ENCODE measurements at places on chromosomes 5 and 9. TPM values are rescaled to one million over a fixed set of nuclear protein-coding genes. Genes with fewer than 3 reads are reported as not detected.

GRCh38 chr9:116951588-116952435, 264.7 kb downstream of the TRIM32 start:
- no peaks in the 10 kb centered on the region for H3K36me3 ChIP-seq
- no peak for DNase-seq
- no peak overlapping the region for H3K27ac ChIP-seq
- no peaks in the 10 kb centered on the region for H3K4me1 ChIP-seq
- H3K4me3 ChIP-seq: no peak overlapping the region

FBLL1 gene
- not detected for total RNA-seq

DNA sequence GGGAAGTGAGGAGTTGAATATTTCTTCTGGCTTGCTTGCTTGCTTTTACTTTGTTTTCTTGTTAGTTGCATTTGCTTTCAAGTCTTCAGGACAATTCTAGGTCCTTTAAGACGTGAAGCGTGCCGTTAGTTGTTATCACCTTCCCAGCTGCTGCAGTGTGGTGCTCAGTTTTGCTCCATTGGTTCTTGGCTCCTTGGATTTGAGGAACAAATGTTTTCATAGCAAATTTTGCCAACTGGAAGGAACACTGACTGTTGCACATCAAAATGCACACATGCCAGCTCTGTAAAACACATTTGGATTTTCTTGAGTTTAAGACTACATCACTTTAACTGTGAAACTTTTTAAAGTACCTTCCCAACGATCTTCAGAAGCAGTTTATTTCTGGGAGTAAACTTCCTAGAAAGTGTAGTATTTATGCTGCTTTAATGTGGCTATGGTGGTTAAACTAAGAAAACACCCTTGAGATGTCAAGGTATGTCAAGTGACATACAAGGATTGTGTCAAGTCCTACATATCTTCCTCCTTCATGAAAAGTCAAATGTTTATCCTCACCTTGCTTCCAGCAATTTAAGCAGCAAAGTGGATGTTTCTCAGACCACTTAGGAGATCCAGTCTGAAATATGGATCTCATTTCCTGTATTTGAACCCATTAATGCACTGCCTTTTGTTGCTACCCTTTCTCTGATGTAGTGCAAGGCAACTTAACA, 24.9 kb downstream of the MOCS2 start:
- H3K27me3 ChIP-seq: no peaks in the 10 kb centered on the region
- no peaks in the 10 kb centered on the region for H3K4me1 ChIP-seq
- H3K4me3 ChIP-seq: no peak overlapping the region
- DNase-seq: no peak
- no peaks in the 10 kb centered on the region for H3K36me3 ChIP-seq
- no peak overlapping the region for H3K27ac ChIP-seq

PRR16 gene
- total RNA-seq: 0.48 TPM

GRCh38 chr5:8633259-8633658, 764.3 kb downstream of the MTRR start:
- H3K27ac ChIP-seq: no peak overlapping the region
- H3K27me3 ChIP-seq: no peaks in the 10 kb centered on the region
- H3K4me1 ChIP-seq: no peaks in the 10 kb centered on the region
- no peak overlapping the region for H3K4me3 ChIP-seq
- no peaks in the 10 kb centered on the region for H3K36me3 ChIP-seq

DNA sequence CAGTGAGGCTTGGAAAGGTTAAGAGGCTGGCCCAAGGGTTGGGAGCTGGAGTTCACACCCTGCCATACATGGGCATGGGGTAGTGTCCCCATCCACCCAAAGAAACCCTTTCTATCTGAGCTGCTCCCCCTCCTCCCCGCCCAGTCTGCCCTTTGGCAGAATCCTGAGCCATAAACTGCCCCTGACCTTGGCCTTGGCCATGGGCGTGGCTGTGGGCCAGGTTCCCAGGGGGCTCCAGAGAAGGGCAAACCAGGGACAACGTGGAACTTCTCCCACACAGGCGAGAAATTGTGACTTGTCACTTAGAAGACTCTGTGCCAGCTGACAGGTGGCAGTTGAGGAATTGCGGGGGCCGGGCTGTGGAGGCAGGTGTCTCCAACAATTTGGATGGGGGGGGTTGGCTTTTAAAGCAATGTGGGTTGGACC, 4.8 kb downstream of the FAM78A start:
- H3K36me3 ChIP-seq: no peaks in the 10 kb centered on the region
- H3K27me3 ChIP-seq: no peaks in the 10 kb centered on the region
- DNase-seq: no peak
- H3K4me3 ChIP-seq: no peak overlapping the region

DNA sequence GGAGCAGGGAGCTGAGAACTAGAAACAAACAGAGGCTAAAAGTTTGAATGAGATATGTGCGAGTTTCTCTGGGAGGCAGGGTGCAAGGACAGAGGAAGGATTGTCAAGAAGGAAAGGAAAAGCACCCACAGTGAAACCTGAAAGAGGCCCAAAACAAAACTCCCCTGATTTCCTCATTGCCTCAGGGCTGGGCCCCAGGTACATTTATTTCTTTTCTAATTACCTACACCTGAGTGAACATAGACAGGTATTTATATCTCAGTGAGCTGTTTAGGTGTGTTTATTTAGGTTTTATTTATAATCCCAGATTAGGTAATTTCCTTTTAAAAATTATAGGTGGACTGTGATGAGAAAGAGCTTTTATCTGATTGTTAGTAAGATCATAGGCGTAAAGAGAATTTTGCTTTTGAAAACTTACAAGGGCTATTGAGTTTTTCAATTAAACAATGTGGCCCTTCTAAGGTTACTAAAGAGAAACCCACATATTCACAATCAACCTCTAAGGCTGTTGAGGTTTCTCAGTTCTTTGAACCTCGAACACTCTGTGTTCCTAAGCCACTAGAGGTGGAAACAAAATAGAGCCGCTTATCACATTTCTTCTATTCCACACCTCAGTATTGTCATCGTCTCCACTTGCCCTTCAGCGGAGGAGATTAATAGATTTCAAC, 344.8 kb downstream of the ZNF608 start:
- H3K27ac ChIP-seq: peak overlapping the region; percentile 70
- peaks cover 8% of the 10 kb centered on the region for H3K4me1 ChIP-seq
- H3K36me3 ChIP-seq: no peaks in the 10 kb centered on the region

- H3K27ac ChIP-seq: no peak overlapping the region
- no peak overlapping the region for H3K4me3 ChIP-seq
- H3K4me1 ChIP-seq: peaks cover 60% of the 10 kb centered on the region
- H3K27me3 ChIP-seq: no peaks in the 10 kb centered on the region
- DNase-seq: no peak
Measured at GRCh38 chr9:36040271-36040925, 3.7 kb downstream of the RECK start.

DNA sequence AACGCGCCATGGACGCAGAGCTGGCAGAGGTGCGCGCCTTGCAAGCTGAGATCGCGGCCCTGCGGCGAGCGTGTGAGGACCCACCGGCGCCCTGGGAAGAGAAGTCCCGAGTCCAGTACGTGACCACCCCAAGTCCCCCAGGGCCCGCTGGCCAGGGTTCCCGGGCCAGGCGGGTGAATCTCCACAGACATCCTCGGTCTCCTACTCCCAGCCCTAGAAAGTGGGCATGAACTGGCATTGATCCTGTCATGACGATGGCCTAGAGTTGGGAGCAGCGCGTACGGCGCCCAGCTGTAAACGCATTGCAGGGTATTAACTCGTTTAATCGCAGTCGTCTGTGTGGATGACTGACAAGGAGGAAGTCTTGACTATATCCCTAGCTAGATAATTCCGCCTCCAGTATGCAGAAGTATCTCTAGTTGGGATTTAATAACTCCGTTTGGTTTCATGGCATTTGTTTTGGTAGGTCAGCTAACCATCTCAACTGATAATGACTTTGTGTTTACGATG, 293 bp downstream of the CENPP start:
- no peak for DNase-seq
- H3K27me3 ChIP-seq: no peaks in the 10 kb centered on the region
- peaks cover 15% of the 10 kb centered on the region for H3K4me1 ChIP-seq
- H3K4me3 ChIP-seq: peak overlapping the region; percentile 73

OBP2A gene
- total RNA-seq: not detected

ACTBL2 gene
- not detected for total RNA-seq

DNA sequence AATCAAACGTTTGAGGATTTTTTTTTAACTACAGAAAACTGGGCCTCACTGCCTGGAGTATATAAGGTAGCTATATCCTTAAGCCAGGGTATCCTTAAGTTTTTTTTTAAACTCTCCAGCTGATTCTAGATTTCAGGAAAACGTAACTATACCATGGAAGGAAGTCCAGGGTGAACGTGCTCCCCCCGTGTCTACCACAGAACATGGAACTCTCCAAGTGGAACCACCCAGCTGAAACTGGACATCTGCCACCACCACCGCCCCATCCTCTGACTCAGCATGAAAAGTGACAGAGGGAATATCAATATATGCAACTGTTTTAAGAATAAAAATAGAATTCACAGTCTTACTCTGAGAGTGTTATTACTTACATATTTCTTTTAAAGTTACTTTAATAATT, 61.3 kb downstream of the DROSHA start:
- H3K27ac ChIP-seq: no peak overlapping the region
- H3K4me1 ChIP-seq: no peaks in the 10 kb centered on the region
- H3K4me3 ChIP-seq: no peak overlapping the region
- peak; percentile 1 for DNase-seq
- H3K27me3 ChIP-seq: no peaks in the 10 kb centered on the region

DNA sequence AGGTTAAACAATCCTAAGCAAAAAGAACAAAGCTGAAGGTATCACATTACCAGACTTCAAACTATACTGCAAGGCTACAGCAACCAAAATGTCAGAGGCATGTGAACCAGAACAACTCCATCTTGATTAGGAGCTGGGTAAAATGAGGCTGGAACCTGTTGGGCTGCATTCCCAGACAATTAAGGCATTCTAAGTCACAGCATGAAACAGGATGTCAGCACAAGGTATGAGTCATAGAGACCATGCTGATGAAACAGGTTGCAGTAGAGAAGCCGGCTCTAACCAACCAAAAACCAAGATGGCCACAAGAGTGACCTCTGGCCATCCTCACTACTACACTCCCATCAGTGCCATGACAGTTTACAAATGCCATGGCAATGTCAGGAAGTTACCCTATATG, 252.0 kb downstream of the RASEF start:
- no peaks in the 10 kb centered on the region for H3K36me3 ChIP-seq
- H3K4me1 ChIP-seq: no peaks in the 10 kb centered on the region
- no peaks in the 10 kb centered on the region for H3K27me3 ChIP-seq
- DNase-seq: no peak
- no peak overlapping the region for H3K4me3 ChIP-seq
- H3K27ac ChIP-seq: no peak overlapping the region

- H3K27me3 ChIP-seq: peaks cover 18% of the 10 kb centered on the region
- no peaks in the 10 kb centered on the region for H3K36me3 ChIP-seq
- H3K4me1 ChIP-seq: peaks cover 69% of the 10 kb centered on the region
- H3K4me3 ChIP-seq: peak within 1 kb of the TSS; percentile 36
- no peak for DNase-seq
- no peak within 1 kb of the TSS for H3K27ac ChIP-seq
Measured at GRCh38 chr5:173327948-173328843, at the start of gene STC2. Gene STC2, minus strand, starts transcription at chr5:173328414. Its CDS starts 221 bp downstream, at chr5:173328193.

DNA sequence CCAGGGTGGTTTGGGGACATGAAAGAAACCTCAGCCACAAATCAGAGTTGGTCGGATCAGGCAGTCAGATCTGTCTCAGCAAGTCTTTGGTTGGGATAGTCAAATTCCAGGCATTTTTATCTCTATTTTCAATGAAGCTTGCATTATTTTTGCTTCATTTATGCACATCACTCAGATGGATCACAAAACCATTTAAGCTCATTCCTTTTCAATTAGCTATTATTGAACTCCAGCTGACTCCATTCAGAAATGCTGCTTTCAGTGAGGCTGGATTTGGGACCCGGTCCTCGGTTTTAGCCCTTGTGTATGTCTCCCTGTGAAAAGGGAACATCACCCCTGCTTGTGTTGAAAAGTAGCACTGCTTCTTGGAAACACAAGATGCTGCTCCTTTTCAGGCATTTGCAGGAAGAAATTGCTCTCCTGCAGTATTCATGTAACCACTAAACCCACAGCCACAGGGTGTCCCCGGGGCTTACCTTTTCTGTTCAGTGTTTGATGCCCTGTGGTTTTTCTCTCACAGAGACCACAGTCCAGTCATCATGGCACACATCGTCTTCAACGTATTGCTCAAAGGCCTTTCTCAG, 232.9 kb downstream of the NFIB start:
- no peaks in the 10 kb centered on the region for H3K27me3 ChIP-seq
- H3K4me1 ChIP-seq: no peaks in the 10 kb centered on the region
- no peak for DNase-seq

DNA sequence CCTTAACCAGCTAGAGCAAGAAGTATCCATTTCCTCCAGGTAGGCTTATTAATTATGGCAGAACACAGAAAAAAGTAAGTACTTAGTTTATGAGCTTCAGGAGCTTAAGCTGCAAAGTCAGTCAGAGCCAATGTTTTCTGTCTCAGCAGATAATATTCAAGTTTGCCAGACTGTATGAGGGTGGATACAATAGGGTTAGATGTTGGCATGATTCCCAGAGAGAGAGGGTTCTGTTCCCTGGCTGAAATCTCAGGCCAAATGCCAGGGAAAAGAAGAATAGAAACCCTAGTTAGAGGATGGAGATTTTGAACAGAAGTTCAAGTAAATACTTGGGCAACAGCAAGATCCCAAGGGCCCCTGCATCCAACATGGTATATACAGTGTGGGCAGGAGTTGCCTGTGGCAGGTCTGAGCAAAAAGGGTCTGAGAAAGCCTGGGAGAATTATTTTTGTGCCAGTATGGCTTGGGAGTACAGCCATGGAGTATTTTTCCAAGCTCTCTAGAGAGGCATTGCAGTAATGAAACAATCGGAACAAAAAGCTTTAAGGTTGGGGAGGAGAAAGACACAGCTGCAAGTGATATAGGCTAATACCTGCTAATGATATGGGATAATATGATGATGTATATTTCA, 31.0 kb upstream of the ISOC1 start:
- H3K27ac ChIP-seq: no peak overlapping the region
- no peaks in the 10 kb centered on the region for H3K36me3 ChIP-seq
- H3K4me1 ChIP-seq: no peaks in the 10 kb centered on the region
- H3K27me3 ChIP-seq: no peaks in the 10 kb centered on the region
- no peak for DNase-seq

DNA sequence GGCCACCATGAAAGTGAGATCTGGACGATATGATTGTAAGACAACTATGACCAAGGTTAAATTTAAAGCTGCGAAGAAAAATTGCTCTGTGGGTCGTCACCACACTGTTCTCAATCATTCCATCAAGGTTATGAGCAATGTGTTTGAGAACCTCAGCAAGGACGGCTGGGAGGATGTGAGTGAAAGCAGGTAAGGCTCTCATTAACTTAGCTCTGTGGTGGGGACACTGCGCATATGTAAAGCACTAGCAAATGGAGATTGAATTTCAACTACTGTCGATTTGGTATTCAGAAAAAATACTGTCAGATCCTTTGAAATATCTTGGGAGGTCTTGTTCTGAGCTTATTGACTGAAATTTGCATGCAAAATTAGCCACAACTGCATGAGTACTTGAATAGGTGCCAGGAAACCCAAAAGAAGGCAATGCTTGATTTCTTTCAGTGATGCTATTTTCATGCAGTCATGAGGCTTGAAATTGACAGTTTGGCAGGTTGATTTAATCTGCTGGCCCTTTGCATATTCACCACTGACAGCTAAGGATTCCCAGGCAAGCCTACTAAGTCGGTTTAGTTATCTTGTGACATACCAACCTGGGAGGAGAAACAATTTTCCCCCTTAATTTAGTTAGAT, 183.9 kb upstream of the SH3GL2 start:
- H3K27me3 ChIP-seq: no peaks in the 10 kb centered on the region
- no peak for DNase-seq
- H3K4me3 ChIP-seq: no peak overlapping the region
- H3K27ac ChIP-seq: no peak overlapping the region

PCDHGB2 gene
- 2.5 TPM for total RNA-seq

IL17B gene
- total RNA-seq: not detected

F12 gene
- 16.5 TPM for total RNA-seq

SEPTIN8 gene
- total RNA-seq: 42.0 TPM

All from esophagus squamous epithelium (tissue), 5 donors.